Aortic smooth muscle cell (primary cell): ENCODE measurements at places on chromosomes 7 and 10. TPM values are rescaled to one million over a fixed set of nuclear protein-coding genes. Genes with fewer than 3 reads are reported as not detected.

Gene LIPN
- not detected in 2 replicates for total RNA-seq

Gene EBLN1
- not detected in 2 replicates for total RNA-seq

Gene TRIM50
- total RNA-seq = not detected in 2 replicates

Gene ZNF248
- 6.7 and 8.7 TPM in 2 replicates for total RNA-seq

Gene WEE2
- total RNA-seq = not detected in 2 replicates

Gene EPO
- not detected in 2 replicates for total RNA-seq

Gene EXOC6
- 14.5 and 16.8 TPM in 2 replicates for total RNA-seq

Gene PRRT4
- total RNA-seq = under 0.01 and 0.06 TPM in 2 replicates

Gene PRKAR1B
- 11.1 and 21.1 TPM in 2 replicates for total RNA-seq

Gene HABP2
- not detected in 2 replicates for total RNA-seq

Gene CCL24
- not detected in 2 replicates for total RNA-seq
